ENCODE measurements at places on chromosomes 4 and X.

GRCh38 chrX:95318882-95319281 is 1365.8 kb upstream of the DIAPH2 start:
- DNase-seq, result no peak

GRCh38 chrX:9847071-9847470 is 60.8 kb downstream of the SHROOM2 start:
- DNase-seq, result no peak

DNA sequence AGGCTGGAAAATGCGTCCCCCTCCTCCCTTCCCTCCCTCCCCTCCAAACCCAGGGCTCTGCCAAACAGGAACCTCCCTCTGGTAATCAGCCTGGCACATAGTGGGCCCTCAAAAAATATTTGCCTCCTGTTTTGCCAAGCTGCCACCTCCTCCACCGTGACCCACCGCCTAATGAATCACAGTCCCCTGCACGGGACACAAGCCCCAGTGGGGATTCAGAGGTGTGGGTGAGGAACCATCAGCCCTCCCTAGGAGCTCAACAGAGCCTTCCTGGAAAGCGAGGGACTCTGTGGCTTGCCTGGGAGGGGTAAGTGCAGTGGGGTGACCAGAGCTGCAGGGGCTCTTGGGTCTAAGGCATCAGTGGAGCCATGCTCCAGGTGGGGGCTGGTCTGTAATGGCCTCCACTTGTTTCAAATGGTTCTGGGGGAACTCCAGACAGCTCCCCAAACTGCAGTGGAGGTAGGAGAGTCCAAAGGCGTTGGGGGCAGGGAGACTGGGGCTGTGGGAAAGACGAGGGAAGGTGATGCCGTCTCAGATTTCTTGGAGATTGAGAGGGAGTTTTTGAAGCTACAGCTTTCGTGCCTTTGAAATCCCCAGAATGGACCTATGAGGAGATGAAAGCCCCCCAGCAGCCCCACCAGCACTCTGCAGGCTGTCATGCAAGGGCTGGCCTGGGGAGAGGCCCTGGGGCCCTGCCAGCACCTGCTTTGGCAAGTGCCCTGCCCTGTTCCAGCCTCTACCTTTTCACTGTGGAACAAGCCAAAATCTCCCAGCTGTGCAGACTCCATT is 1.0 kb upstream of the PPP2R2C start:
- no peak for DNase-seq

DNA sequence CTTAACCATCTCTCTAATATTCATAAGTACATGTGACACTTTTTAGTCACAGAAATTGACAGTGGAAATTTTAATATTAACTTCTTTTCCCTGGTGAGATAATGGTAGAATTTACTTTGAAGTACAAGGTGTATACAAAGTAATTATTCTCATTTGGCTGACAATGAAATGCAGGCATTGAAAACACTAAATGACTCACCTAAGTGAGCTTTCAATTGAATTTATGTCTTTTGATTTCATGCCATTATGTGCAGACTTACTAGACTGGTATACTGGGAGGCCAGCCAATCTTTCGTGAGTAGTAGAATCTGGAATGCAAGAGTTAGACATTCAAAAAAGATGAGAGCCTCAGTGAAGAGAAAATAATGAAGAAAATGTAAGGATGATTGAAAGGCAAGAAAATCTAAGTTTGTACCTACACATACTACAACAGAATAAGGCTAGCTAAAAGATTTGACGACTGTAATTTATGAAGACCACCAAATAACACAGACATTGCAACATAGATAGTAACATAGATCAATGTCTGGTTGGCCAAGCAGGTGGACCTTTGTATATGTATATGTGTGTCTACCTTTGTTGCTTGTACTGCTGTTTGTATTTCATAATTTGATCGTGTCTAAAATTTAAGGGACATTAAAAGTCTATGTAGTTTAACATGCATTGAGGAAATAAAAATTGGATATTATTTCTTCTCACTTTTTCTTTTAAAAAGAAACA is 459.7 kb downstream of the IL15 start:
- no peak for DNase-seq

DNA sequence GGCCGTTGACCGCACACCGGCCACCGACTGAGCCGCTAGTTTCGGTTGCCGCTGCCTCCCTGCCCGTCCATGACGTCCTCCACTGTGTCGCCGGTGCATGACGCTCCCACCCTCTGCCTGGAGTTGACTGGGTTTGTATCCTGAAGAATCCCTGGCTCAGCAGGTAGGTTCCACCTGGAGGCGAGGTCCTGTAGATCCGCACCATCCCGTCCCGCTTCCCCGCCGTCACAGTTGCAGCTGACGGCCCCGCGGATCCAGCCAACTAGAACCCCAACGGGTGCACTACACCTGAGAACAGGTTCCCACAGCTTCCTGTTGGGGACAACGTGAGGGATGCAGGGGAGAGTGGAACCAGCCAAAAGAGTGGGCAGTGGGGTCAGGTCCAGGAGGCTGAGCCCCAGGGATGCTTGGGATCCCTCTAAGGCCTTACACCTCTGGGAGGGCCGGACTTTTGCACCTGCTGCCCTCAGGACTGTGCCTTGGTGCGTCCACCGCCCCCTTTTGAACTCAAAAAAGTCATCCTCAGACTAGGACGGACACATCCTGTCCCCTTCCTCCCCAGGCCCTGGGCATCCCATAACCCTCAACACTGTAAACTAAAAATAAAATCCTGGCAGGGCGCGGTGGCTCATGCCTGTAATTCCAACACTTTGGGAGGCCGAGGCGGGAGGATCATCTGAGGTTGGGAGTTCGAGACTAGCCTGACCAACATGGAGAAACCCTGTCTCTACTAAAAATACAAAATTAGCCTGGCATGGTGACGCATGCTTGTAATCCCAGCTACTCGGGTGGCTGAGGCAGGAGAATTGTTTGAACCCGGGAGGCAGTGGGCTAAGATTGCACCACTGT is 1.1 kb upstream of the SLBP start:
- DNase-seq, result no peak

- DNase-seq, result no peak
Observed at GRCh38 chrX:48663241-48663640, 20.4 kb upstream of the WAS start.

DNA sequence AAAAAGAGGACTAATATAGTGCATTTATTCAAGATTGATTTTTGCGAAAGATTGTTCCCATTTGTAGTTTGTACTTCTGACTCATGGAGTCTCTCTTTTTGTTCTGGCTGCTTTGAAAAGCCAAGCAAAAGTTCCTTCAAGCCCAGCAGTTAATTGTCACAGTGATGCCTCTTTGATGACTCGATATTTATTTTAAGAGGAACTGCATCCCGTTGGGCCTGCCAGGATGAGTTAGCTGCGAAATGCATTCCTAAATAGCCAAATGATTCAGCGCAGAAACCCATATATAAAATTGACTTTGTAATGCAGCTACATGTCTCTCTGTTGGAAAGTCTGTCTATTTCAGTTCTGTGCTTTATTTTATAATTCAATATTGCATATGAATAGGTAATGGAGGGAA is 295.1 kb downstream of the GBA3 start:
- DNase-seq, result no peak

DNA sequence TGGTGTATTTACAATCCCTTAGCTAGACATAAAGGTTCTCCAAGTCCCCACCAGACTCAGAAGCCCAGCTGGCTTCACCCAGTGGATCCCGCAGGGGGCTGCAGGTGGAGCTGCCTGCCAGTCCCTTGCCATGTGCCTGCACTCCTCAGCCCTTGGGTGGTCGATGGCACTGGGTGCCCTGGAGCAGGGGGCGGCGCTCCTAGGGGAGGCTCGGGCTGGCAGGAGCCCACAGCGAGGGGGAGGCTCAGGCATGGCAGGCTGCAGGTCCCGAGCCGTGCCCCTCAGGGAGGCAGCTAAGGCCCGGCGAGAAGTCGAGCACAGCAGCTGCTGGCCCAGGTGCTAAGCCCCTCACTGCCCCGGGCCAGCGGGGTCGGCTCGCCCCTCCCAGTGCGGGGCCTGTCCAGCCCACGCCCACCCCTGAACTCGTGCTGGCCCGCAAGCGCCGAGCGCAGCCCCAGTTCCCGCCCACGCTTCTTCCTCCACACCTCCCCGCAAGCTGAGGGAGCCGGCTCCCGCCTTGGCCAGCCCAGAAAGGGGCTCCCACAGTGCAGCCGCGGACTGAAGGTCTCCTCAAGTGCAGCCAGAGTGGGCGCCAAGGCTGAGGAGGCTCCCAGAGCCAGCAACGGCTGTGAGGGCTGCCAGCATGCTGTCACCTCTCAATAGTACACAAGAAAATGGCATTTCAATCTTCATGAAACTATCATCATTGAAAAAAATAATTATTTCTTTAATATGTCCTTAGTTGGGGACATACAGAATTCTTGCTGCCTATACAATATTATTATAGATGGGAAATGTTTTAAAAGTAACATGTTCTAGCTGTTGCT is 189.1 kb downstream of the SLC7A11 start:
- no peak for DNase-seq

DNA sequence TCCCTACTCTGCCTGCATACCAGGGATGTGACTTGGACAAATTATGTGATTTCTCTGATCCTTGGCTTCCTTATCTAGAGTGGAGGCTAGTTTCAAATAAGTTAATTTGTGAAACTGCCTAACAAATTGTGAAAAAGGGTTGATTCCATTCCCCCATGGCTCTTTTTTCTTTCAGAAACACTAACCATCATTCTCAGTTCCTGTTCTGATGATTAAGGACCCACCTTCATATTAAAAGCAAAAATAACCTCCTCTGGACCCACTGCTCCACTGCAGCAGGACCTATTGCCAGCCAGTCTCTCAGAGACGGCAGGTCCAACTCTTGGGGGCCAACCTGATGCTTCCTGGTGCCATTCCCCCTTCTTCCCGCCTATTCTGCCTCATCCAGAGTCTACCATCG is 4.5 kb upstream of the ANXA5 start:
- no peak for DNase-seq

DNA sequence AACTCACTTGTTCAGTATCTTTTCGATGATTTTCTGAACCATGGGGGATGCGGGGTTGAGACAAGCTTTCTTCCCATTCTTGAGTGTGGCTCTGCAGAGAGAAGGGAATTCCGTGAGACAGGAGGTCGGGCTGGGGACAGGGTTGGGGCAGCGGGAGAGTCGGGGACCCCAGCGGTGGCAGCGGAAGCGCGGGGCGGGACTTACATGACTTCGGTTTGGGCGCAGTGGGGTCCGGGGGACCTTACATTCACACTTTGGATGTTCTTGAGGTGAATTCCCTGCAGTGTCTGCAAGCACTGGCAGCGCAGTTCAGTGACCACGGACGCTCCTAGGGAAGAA is 434 bp downstream of the CXCL3 start:
- no peak for DNase-seq

DNA sequence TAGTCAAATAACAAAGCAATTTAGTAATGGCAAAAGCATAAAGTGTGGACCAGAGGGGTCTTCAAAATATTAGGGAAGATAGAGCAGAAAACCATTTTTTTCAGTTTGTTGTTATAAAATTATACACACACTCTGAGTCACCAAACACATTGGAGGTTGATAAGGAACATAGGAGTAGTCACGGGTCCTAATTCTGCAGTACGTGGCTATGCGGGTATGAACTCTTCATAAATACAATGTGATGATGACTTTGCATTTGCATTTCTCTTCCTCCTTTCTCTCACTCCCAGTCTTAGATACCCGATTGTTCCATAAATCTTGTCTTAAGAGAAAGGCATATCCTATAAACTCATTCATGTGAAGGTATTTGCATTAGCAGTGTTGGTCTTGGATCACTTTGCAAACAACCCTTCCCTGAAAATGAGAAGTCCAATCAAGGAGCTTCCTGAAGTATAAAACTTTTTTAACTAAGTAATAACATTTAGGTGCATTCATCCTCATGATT is 223.6 kb downstream of the PALLD start:
- no peak for DNase-seq

DNA sequence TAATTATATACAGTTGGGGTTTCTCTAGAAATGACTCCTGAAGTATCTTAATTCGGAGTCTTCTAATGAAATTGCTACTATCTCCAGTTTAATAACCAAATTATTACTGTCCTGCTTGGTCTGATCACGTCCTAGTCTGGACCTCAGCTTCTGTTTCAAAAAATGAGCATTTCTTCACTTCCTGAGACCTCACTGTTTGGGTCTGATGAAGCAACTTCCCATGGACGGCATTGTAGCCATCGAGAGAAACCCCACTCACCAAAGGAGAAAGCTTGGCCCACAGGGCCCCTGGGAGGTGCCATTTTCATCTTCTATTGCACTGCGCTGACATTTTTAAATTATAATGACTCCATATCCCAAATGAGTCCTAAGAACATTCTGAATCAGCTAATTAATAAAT is 178.0 kb downstream of the MGST2 start:
- no peak for DNase-seq

GRCh38 chrX:31497086-31497485 is 425.2 kb upstream of the FTHL17 start:
- DNase-seq, result no peak

DNA sequence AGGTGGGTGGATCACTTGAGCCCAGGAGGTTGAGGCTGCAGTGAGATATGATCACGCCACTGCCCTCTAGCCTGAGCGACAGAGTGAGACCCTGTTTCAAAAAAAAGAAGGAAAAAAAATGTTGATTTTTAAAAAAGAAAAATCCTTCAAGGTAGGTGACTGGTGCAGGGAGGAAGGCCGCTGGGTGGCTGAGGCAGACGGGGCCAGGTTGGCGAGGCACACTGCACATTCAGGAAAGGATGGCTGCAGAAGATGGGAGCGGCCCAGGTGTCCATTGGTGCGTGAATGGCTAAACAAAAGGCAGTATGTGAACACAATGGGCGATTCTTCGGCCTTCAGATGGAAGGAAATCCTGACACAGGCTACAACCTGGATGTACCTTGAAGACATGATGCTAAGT is 30.4 kb downstream of the DCTD start:
- DNase-seq, result no peak

DNA sequence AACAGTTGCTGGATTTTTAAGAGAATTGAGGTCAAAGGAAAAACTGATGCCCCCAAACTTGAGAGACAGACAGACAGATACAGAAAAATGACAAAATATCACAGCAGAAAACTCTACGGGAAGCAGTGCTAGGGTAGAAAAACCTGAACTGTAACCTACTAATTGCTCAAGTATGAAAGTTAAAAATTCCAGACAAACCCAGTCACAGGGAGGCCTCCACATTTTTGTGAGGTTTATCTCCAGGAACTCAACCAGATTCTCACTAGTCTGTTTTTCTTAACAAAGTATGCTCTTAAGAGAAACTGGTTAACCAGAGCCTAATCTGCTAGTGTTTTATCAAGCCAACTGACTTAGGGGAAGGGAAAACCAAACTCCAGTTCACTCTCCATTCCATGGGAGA is 19.9 kb upstream of the PPP3CA start:
- DNase-seq, result no peak

GRCh38 chrX:149495573-149496071 is 9.5 kb downstream of the IDS start:
- no peak for DNase-seq

GRCh38 chr4:179858221-179858620 is 2385.0 kb upstream of the TENM3 start:
- DNase-seq, result no peak

GRCh38 chrX:23052324-23052723 is 52.6 kb downstream of the DDX53 start:
- no peak for DNase-seq

- DNase-seq, result no peak
Observed at GRCh38 chrX:118884552-118885138, 61.0 kb downstream of the ZCCHC12 start.

- DNase-seq, result no peak
Observed at GRCh38 chr4:155887847-155888570, 15.5 kb upstream of the TDO2 start.

- DNase-seq, result no peak
Observed at GRCh38 chr4:110119880-110120279, 78.5 kb downstream of the ELOVL6 start.
